PC-9 (cell line): ENCODE measurements at places on chromosomes 6 and 20.

- DNase-seq = no peak
These were observed 921.8 kb upstream of the GJE1 start for GRCh38 chr6:141210901-141211300.

DNA sequence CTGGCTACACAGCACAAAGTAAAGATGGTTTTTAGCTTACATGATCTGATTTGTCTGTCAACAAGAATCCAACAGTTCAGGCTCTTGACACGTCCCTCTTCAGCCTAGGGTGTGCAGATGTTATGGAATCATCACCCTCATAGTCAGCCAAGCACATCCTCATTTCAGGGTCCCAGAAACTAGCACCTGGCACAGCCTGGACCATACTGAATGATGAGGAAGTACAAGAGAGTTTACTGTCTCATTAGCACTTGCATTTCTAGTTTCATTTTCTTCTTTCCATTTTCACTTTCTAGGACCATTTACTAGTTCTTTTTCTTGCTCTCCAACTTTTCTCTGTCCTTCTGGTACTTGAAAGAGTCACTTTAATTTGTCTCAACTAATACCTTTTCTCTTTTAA is 6.5 kb downstream of the RIPOR2 start:
- DNase-seq = no peak

DNA sequence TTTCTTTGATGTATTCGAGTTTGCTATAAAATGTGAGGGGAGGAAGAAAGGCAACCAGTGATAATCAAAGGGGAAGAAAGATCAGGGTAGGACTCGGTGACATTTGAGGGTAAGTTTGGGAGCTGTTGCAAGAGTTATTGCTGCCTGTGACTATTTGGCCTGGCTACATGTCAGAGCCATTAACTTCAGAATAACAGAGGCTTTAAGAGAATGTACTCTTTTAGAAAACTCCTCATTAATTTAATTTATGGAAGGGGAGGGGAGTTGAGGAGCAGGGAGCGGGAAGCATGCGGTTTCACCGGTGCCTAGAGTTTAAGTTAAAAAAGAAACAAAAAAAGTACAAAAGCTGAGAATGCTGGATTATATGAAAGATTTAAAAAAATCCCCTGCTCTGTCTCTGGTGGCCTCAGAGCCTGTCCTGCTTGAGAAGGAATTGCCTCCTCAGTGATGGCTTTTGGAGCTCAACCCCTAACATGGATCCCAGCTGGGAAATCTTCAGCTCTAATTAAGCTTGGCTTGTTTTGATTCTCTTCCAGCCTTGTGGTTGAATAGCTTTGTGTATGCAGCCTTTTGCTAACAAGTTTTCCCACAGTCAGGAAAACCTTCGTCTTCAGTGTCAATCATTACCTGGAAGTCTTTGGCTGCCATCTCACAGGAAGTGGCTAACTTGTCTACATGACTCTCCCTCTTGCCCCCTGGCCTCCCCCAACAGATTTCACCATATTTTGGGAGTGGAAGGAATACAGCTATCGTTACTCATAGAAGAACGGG is 238.2 kb downstream of the SOX4 start:
- no peak for DNase-seq

DNA sequence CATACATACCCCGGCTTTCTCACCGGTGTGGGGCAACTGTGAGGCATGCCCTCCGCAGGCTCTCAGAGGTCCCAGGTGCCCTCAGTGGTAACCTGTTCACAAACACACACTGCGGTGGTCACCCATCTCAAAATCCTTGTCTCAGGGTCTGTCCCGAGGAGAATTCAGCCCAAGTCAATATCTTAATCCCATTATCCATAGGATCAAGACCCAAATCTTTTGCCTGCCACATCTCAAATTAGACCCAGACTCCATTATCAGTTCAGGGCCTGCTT is 140.8 kb downstream of the CDC5L start:
- DNase-seq = no peak

DNA sequence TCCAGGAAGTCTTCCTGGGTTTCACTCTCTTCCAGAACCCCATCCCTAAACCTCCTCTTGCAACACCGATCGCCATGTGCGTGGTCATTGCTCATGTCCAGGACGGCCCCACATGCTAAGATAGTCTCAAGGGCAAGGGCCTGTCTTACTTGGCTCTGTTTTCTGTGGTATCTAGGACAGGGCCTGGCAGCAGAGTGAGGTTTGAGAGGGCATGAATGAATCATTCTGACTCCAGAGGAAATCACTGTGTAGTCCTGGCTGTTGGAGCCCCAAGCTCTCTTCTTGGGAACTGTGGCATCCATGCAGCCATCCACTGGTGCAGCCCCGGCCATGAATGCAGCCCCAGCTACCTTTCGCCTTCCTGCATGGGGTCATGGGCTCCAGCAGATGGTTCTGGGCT is 12.4 kb downstream of the SIRPA start:
- no peak for DNase-seq

DNA sequence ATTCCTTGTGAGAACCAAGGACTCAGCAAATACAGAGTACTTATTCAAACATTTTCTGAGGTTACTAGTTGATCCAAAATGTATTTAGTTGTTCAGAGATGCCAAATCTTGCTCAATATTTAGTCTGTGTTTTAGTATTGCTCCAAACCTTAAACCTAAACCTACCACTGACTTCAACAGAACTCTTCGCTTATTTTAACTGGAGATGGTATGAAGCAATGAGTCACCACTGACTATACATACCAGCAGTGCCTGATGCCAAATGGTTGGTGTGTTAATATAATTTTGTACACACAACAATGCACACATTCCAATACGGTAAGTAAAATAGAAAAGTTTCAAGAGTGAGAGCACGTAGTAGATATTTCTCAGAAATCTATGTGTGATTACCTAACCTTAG is 1.9 kb upstream of the SPTLC3 start:
- no peak for DNase-seq

DNA sequence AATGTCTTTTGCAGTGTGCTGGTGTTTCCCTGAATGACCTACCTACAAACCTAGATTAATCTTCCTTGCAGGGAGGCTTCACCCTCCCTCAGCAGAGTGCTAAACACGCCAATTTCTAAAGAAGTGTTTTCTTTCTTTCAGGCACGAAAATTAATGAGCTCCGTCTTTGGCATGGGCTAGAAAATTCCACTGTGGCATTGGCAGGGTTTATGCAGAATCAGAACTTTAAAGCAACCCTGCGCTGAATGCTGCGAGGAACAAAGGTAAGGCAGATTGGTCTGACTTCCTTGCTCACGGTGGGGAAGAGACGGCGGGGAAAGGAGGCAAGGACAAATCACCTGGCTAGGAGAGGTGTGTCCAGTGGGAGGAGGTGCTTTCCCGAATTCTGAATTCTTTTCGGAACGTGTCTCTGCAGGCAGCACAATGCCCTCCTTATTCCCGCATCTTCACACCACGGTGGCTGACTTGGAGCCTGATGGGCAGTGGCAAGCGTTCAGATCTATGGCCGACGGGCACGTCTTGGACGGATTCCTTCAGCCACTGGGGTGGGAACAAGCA is 6.2 kb upstream of the BANF2 start:
- no peak for DNase-seq

GRCh38 chr20:1491281-1491840 is at the start of gene SIRPB2:
SIRPB2 (minus strand) TSS chr20:1491420; CDS start chr20:1491359, 61 bp downstream.
- DNase-seq = no peak

DNA sequence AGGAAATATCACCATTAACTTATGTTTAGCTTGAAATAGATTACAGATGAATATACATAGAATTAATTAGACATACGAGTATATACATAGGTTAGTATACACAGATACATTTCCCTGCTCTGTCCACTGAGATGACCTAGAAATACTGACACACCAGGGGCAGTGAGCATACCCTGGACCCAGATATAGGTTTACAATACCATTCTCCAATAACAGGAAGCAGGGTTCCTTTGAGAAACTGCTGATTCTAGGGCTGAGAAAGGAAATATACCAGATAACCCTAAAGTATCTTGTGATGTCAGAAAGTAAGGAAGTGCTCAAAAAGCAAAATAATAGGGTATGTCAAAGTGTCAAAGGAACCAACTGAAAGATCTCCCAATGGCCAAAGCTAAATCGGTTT is 322.5 kb downstream of the HAO1 start:
- DNase-seq = no peak

DNA sequence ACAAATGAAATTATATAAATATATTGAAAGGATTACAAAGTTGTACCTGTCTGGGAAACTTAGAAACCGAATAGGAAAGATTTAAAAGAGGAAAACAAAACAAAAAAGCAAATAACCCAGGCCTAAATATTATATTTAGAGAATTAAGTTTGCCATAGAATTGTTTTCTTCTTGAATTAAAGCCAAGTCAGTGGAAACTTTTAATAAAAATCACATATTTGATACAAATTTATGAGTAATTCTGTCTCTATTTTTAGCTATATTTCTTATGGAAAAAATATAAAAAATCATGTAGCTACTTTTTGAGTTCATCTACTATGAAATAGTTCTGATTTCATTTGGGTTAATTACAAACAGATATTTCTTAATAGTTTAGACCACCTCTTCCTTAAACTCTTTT is 470.2 kb upstream of the HSF2 start:
- no peak for DNase-seq

DNA sequence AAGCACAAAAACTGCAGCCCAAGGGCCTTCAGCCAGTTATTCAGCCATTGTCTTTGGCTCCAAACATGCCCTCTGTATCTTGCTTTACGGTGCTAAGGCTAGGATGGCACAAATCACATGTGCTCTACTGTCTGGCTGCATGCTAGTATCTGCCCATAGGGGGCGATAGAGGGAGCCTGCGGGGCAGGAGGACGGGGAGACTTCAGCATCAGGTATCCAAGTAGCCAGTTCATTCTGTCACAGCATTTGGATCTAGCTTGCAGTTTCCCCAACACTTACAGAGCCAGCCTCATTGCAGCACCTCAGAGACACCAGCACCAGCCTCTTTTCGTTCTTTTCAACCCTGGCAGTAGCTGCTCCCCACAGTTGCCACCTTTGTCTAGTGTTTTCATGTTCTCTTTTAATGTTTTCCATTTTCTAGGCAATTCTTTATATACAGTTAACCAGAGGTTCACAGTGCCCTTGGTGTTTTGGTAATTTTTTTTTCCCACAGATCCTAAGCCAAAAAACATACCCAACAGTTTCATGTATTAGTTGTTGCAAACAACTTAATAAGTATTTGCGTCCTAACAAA is 705.9 kb downstream of the PTPRT start:
- DNase-seq = no peak

DNA sequence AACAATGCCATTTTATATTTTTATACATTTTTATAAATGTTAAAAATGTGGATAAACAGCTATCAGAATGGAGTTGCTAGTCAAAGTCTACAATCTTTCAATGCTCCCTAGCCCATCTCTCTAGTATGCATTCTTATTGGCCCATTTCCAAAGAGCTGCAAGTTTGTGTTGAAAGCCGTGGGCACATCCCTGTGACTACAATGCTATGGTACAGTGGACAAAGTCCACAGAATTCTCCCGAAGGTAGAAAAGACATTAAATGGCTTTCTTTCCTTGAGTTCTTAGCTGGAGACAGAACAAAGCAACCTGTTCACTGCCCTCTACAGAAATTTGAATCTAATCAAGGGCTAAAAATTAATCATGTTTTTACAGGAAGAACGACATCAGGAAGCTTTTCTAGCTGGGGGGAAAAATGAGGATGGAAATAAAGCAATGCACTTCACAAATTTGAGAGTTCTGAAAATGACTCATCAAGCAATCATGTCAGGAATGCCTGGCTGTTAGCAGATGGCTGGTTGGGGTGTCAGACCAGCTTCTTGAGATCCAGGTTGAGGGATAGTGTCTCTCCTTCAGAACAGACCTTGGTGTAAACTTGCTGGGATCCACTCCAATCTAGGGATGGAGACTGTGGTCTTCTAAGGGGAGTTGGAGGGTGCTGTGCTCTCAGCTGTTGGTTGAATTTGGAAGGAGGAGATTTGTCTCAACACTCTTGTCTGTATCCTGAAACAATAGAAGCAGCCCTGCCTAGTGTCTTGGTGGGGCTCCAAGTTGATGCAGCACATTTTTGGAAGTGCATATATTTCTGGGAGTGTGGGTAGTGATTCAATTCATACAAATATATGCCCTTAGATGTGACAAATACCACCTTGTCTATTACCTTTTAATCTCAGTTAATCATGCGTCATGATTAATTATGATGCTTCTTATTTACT is 143.4 kb upstream of the PHACTR1 start:
- DNase-seq = peak; percentile 92

GRCh38 chr20:43925801-43926200 is 11.1 kb downstream of the TOX2 start:
- DNase-seq = no peak
